ENCODE measurements at places on chromosomes 12 and 14.

GRCh38 chr12:47267571-47267970 is 187.8 kb upstream of the AMIGO2 start:
- no peak for DNase-seq

DNA sequence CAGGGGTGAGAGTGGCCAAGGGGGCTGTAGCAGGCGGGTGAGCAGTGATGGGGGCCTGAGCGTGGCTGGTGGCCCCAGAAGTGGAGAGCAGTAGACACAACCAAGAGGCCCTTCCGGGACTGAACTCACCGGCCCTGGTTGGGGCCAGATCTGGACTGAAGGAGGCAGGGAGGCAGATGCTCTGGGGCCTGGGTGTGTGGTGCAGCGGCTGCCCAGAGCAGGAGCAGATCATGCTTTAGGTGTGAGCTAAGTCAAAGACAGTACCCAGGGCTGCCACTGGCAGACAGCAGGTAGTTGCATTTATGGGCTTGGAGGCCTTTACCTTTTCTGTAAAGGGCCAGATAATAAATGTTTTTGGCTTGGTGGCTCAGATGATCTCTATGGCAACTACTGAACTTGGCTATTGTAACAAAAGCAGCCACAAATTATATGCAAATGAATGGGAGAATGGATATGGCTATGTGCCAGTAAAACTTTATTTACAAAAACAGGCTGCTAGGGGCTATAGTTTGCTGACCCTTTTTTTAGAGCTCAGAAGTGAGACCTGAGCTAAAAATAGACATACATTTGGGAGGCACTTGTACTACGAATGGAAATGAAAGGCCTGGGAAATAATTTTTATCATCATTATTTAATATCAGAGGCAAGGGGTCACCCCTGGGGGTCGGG is 25.6 kb downstream of the SETD1B start:
- no peak for DNase-seq

DNA sequence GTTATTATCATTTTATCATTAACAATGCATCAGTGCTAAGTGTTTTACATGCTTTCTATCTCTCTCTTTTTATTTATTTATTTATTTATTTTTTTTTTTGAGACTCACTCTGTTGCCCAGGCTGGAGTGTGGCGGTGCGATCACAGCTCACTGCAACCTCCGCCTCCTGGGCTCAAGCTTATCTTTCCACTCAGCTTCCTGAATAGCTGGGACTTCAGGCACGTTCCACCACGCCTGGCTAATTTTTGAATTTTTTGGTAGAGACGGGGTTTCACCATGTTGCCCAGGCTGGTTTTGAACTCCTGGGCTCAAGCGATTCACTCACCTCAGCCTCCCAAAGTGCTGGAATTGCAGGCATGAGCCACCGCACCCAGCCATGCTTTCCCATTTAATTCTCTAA is 3.9 kb upstream of the BTG1 start:
- DNase-seq, result no peak

DNA sequence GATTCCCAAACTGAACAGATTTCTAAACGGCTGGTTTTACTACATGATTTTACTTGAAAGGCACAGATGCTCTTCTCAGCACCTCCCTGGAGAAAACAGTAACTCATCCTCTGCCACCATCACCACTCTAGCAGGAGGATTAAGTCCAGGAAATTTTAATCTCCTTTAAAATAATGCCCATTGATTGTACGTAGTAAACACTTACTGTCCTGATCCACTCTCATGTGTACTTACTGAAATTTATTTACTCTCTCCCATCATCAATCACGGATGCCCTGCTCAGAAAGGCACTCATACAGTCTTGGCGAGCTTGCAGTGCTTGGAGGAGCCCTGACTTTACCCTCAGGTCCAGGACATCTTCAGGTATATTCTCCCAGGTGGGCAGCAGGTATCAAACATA is 239.8 kb upstream of the EGLN3 start:
- DNase-seq, result no peak

DNA sequence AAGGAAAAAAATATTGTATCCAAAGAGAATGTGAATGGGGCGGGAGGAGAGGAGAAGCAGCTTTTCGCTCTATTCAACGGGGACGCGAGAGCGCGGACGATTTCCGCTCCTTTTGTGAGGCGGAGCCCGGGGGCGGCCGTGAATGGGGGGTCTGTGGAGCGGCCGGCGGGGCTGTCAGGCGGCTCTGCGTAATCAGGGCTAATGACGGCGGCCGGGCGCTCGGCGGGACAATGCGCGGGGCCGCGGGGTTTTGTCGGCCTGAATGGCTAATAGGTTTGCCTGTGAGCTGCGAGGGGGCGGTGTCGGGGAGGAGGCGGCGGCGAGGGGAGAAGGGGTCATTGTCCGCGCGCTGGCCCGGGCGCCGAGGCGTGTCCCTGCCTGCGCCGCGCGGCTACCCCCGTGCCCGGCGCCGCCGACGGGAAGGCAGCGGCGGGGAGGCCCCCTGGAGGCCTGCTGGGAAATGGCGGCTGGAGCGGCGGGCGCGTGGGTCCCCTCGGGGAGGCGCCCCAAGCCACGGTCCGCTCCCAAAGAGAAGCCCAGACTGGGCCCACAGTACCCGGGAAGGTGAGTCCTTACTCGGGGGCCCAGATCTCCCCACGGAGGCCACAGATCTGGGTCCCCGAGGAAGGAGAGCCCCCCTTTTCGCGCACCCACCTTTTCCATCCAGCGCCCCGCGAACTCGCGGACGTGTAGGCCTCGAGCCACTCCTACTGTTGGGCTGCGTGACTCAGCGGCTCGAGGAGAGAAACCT is 6.0 kb downstream of the SIX6 start:
- no peak for DNase-seq

GRCh38 chr12:26113181-26113654 is 11.6 kb downstream of the BHLHE41 start:
- DNase-seq, result peak; percentile 45

DNA sequence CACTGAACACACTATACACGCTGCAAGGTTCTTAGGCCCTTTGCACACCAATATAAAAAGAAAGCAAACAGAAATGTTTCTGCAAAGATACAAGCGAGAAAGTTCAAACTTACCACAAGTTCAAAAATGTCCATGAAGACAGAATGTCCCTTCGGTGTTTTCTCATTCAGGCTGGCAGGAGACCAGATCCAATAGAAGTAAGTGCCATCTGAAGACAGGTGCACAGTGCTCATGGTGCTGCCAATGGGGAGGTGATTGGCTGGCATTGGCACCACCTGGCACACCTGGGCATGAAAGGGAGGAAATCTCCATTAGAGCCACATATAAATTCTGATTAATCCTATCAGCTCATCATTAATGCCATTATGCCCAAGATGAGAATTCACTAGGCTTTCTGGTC is 76.3 kb downstream of the HECTD4 start:
- no peak for DNase-seq

GRCh38 chr12:790608-791007 is 38.2 kb downstream of the WNK1 start:
- no peak for DNase-seq

- peak; percentile 27 for DNase-seq
Observed at GRCh38 chr12:32390572-32391219, 8.7 kb upstream of the FGD4 start.

DNA sequence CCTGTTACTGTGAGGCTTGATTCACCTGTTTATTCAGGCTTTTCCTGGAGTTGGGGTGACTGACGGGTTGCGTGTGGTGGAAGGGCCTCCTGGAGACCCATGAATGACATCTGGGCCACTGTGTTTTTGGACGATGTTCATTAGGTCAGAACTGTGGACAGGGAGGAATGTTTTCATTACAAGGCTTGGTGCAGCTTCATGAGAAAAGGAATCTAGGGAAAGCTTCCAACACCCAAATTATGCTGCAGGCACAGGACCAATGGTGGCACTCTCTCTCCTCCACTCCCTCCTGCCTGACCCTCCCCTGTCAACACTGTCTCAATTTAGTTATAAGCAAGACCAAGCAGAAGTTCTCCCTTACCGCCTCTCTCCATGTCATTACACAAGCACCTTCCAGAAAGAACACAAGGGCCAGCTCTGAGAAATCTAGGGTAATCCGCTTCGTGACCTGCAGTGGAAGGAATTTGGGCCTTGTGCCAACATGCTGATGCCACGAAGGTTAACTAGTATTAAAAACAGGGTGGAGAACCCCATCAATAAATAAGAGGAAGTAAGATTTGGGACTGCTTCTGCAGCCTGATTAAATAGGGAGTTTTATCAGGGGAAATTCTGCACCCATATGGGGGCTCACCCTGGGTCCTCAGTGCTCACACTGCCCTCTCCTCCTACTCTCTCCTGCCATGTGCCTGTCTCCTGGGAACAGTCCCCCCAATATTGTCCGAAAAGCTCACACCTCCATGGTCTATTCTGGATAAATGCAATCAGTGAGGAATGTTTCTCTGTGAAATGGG is 200.3 kb downstream of the KTN1 start:
- peak; percentile 48 for DNase-seq

DNA sequence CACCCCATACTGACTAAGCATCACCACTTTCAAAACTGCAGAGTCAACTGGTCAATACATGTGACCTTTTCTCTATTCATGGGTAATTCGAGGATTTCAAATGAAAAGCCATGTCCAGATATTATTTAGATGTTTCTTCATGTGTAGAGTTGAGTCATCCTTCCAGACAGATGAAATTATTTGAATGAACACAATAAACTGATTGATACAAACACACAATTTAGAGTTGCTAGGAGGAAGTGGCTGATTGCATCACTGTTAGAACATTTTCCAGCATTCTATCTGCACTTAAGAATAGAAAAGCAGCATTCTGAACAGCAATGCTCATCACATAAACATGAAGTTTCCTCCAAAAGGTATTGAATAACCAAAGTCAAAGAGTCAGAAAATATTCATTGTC is 273.5 kb upstream of the SOX5 start:
- DNase-seq, result no peak

DNA sequence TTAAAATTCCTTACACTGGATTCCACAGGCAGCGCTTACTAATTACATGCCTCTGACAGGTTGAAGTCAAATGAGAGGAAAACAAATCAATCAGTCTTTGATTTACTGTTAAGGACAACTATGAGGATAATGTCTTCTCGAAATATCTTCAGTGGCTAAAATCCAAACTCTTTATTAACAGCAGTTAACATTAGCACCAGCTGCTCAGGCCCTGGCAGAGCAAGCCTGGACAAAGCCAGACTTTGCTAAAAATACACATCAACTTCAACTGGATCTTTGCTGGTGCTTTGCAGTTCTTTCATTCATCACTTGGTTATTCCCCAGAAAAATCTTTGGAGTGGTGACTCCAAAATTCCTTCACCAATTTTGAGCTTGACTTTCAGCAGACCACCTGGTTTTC is 98.7 kb downstream of the HECTD4 start:
- no peak for DNase-seq

DNA sequence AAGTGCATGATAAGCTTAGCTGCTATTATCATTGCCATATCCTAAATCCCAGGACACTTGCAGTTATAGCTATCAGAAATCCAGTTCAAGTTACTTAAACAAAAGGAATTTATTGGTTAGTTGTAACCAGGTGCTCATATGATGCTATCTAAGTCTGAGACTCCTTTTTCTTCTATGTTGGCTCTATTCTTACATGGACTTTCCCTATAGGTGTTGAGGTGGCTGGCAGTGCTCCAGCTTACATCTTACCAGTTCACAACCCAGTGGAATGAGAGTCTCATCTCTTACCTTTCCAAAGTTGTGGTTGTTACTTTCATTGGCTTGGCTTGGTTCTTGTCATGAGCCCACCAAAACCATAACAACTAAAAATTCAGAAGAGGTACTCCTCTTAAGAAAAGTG is 94.6 kb downstream of the DACT1 start:
- DNase-seq, result no peak

- DNase-seq, result peak; percentile 81
Observed at GRCh38 chr14:67674139-67674479, 323 bp downstream of the VTI1B start.

GRCh38 chr12:46891306-46891705 is 65.5 kb upstream of the SLC38A4 start:
- DNase-seq, result no peak

DNA sequence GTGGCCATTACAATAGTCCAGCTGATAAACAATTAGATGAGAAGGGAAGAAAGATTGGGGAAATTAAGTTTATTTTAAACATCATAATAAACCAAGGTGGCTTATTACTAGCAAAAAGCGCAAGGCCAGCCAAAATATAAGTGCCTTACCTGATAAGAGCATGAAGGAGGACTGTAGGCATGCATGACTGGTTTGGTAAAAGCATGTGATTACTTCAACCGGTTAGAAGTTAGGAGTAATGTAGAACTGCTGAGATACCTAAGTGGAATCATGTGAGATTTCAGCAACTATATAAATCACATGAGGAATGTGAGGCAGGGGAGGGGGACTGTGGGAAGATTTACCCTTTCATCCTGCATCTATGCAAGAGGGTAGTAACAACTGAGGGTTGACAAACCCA is 59.7 kb upstream of the CCDC196 start:
- no peak for DNase-seq

GRCh38 chr14:20696764-20697163 is 8.2 kb downstream of the ANG start:
- DNase-seq, result no peak

GRCh38 chr14:88934351-88934806 is 109.9 kb downstream of the TTC8 start:
- DNase-seq, result no peak

GRCh38 chr12:123971770-123972456 is 718 bp downstream of the CCDC92 start:
- peak; percentile 56 for DNase-seq

- DNase-seq, result no peak
Observed at GRCh38 chr12:99910342-99910741, 74.4 kb downstream of the ANKS1B start.

DNA sequence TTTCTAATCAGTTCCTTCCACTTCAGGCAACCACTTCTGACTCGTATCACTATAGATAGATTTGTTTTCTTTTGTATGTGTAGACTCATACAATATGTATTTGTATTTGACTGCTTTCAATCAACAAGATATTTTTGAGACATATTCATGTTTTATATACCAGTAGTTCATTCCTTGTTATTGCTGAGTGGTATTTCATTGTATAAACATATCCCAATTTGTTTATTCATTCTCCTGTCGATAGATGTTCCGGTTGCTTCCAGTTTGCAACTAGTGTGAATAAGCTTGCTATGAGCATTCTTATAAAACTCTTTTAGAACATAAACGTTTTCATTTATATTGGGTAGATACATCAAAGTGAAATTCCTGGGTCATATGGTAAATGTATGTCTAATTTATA is 119.2 kb downstream of the FIGNL2 start:
- no peak for DNase-seq

GRCh38 chr12:106774808-106775524 is 484 bp downstream of the RIC8B start:
- no peak for DNase-seq

- DNase-seq, result no peak
Observed at GRCh38 chr12:8064131-8064530, 2.0 kb downstream of the C3AR1 start.

DNA sequence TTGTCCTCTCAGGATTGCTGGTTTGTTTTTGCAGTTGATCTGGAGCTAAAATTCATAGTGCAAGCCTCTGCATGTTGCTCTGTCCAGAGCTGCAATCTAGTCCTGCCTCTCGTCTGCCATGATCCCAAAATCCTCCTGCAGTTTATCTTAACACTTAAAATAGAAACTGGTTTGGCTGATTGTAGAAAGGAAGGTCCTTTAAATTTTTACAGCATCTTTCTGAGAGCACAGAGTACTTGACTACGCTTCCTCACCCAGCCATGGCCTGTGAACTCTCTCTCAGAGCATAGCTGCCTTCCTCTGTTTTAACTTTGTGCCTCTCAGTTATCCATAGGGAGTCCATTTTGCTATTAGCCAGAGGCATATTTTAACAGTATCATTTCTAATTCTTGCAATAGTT is 877.1 kb downstream of the C12orf50 start:
- DNase-seq, result no peak

All from adrenal gland (tissue), 19 donors.